ENCODE measurements at places on chromosomes 6 and 20.

DNA sequence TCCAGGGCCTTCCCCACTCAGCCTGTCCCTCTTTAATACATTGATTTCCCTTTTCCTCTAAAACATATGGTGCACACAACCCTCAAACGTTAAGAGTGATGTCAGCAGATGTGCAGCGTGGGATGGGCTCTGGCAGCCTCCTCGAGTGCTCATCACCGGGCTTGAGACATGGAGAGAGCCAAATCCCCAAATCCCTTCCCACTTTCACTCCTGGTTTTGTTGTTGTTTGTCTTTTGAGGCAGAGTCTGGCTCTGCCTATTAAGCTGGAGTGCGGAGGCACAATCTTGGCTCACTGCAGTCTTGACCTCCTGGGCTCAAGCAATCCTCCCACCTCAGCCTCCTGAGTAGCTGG is 5.8 kb upstream of the PLTP start:
- DNase-seq: no peak

- no peak for DNase-seq
Measured at GRCh38 chr6:3421791-3422434, 34.9 kb downstream of the SLC22A23 start.

DNA sequence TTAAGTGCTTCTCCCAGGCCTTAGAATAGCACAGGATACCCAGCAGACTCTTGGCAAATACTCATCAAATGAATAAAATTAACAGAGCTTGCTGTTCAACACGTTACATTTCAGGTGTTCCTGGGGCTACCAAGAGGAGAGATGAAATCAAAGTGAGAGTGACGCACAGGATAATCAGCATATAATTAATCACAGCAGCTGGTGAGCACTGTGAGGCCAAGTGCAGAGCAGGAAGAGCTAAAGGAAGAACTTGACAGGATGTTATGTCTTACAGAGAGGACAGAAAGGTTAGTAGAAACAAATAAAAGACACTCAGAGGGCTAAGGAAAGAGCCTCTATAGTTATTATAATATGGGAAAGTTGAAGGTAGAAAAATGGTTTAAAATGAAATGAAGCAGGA is 8.8 kb downstream of the PPIL1 start:
- no peak for DNase-seq

DNA sequence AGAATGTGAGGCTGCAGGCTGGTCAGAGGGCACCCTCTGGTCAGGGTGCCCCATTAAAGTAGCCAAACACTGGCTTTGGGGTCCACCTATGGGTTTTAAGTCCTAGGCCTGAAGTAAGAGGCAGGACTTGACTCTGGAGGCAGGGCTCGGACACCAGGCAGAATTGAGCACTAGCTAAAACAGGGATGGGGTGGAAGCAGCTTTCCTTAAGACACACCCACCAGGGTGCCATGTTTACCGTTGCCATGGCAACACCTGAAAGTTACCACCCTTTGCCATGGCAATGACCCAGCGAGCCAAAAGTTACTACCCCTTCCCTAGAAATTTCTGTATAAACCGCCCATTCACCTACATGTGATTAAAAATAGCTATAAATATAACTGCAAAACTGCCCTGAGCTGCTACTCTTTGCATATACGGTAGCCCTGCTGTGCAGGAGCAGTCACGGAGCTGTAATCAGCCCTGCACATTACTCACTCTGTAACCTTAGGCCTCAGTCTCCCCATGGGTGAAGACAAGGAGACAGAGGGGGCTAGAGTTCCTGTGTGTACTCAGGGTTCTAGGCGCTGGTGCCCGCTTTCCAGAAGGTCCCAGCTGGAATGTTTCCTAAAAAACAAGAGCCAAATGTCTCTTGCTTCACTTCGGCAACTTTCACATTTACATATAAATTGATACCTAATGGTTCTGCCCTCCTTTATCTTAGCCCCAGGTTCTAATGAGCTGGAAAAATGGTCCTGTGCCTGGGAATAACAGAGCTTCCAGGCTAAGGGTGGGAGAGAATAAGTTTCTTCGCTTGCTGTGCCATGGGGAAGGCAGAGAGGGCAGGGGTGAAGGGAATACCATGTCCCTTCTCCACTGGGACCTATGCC is 27.2 kb upstream of the SRSF6 start:
- DNase-seq: no peak

DNA sequence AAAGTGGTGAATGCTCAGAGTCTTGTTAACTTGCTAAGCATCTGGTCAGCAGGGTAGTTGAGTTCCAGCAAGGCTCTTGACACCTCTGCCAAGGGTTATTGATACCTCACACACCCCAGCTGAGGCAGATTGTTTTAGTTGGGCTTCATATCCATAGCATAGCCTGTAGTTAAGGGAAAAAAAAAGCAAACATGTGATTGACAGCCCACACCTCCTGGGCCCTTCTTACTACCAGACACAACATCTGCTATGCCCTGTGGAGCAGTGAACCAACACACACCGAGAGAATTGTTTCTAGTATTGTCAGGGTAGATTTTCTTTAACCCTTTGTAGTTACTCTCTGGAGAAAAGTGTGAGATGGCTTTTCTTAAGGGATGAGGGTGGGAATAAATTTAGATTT is 697.0 kb upstream of the POU3F2 start:
- no peak for DNase-seq

- DNase-seq: no peak
Measured at GRCh38 chr6:33418690-33419291, 884 bp upstream of the CUTA start.

DNA sequence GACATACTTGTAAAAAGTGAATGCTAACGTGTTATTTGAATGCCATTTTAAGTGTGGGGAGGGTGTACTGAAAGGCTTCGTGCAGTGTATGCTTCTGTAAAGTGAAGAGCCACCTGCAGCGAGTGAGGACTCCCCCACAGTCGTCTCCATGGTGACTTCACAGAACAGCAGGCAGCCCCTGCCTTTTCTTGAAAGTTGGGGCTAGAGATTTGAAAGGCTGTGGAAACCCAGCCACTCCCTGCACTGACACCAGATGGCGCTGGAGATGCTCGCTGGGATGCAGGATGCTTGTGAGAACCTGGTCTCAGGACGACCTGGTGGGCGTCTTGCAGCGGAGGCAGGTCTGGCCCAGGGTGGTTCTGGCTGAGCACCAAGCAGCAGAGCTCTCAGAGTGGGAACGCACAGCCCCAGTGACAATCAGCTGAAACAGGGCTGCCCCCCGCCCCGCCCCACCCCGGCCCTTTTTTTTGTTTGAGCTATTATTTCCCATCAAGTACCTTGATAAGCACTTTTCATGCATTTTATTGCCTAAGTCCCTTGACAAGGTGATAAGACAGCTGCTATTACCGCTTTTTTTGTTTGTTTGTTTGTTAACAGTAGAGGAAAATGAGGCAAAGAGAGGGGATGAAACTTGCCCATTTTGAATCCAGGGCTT is 150.3 kb downstream of the SYCP2 start:
- no peak for DNase-seq

DNA sequence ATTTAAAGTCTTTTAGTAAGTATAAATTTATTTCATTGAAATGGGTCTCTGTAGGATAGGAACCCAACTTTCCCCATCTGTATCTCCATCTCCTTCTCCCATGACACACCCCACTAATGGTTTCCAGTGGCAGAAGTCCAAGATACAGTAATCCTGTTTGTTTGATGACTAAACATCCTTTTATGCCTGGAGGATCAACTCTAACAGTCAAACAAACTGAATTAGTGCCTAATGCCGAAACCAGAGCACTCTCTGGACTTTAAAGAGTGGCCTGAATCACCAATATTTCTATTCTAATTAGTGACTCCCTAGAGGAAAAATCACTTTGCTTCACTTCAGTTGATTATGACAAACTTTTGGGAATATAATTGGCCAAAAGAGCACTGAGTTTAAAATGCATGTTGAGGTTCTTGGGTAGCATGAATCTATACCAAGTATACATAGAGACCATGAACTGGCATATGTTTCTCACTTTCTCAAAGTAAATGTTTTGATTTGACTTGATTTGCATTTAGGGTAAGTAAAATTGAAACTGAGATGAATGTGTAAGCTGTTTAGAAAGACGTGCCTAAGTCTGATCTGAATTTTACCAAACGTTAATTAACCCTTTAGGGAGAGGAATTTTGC is 776.4 kb upstream of the NRSN1 start:
- DNase-seq: peak; percentile 68

DNA sequence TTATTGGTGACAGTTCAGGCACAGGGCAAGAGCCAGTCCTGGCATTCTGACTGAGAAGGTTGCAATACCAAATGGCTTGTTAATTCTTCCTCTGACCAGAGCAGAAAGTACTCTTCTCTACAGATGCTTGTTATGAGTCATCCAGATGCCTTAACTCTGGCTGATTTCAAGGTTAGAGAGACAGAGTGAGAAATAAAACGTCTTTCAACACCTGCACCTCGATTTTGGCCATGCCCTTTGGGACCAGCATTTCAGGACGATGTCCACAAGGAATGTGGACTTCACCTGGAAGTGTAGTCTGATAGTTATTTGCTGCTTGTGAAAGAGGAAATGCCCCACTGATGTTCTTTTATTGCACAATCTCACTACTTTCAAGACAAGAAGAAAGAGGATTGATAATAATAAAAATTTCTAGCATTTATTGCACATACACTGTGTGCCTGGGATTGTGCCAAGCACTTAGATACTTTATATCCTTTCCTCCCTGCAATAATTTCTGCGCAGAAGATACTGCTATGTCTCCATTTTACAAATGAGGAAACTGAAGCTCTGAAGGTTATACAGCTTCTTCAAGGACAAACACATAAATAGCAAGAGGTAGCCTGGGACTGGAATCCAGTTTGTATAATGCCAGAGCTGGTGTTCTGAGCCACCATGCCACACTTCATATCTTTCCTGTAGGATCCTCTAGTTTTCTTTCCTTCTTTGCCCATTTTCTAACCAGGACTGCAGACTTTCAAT is 33.5 kb upstream of the MCM3 start:
- no peak for DNase-seq

DNA sequence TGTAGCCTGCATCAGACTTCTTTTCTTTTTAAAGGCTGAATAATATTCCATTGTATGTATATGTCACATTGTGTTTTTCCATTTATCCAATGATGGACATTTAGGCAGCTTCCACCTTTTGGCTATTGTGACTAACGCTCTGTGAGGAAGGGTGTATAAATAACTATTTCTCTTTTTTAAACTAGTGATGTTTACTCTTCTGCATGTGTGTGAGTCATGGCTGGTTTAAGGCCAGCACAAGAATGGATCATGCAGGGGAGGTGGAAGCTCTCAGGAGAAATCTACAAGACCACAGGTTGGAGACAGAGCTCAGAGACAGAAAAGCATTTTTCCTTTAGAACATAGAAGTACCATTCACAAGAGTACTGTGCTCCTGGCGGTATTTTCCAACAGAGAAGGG is 307.2 kb downstream of the SOX4 start:
- DNase-seq: no peak

- no peak for DNase-seq
Measured at GRCh38 chr6:117955684-117956256, 48.7 kb downstream of the SLC35F1 start.

GRCh38 chr20:40234593-40234992 is 454.4 kb downstream of the MAFB start:
- DNase-seq: no peak

- no peak for DNase-seq
Measured at GRCh38 chr20:58605292-58606065, 45.6 kb upstream of the STX16 start.

DNA sequence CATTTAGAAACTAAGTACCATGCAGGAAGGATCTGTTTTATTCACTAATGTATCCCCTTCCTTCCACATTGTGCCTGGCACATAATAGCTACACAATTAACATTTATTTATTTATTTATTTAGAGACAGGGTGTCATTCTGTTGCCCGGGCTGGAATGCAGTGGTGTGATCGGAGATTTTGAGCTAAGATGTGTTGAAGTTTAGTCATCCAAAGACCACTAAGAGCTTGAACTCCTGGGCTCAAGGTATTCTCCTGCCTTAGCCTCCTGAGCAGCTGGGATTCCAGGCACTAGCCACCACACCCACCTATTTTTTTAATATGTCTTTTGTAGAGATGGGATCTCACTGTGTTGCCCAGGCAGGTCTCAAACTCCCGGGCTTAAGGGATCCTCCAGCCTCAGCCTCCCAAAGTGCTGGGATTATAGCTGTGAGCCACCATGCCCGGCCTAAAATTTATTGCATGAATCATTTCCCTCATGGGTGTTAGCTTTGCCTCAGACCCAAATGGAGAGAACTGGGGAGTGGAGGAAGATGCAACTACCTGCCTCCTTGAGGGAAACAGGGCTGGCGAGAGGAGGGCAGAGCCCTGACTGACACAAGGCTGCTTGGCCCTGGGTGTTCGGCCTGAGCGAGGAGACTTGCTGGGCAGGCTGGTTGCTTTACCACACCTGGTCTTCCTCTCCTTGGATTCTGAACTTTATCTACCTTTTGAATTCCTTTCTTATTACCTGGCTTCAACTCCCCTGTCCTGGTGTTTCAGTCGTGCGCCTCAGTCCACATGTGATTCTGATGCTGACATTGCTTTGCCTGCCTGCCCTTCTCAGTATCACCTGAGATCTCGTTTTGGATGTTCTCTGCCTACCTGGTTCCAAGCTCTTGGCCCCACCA is 1.7 kb upstream of the DYNLT1 start:
- no peak for DNase-seq

DNA sequence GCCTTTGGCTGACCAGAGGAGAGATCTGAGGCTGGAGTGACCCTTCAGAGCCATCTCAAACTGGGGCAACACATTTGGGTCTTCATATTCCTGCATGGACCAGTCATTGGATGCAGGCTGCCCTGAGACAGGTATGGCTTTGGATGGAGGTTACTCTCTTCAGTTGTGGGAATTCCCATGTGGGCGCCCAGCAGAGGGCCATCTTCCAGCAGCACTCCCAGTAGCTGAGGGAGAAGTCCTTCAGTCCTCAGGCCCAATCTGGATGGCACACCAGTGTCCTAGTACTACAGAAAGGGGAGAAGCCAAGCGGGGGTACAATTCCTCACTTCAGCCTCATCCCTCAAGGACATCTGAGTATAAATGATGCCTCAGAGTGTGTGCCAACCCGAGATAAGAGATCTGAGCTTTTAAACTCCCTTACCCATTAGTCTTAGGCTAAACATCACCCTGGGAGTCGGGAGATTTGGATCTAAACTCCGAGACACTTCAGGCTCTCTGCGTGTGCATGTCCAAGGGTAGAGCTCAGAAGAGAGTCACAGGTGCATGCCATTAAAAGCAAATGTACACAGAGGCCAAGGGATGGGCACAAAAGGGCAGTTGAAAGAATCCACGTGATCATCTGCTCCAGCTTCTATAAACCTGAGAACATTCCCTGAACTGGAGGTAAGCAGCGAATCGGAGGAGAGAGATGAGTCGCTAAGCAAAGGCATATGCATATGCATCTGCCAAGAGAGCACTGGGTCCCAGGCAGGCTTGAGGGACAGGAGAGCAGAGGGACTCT is 204.6 kb downstream of the CD83 start:
- DNase-seq: no peak

DNA sequence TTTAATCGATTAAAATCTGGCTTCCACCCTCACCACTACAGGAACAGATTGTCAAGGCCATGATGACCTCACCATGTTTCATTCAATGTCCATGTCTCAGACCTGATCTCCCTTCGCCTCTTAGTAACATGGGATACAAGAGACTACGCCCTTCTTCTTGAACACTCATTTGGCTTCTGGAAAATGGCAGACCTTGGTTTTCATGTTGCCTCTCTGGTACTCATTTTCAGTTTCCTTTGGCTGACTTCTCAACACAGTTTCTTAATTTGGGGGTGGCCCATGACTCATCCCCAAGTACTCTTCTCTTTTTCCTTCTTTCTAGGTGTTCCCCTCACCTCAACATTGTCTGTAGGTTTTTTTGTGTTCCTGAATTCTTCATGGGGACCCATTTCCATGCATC is 22.7 kb downstream of the TMX4 start:
- DNase-seq: no peak

All from NCI-H2081 treated with DMSO at 0.1 percent for 48 hours (cell line).